Hindlimb muscle (tissue), 1 donor: ENCODE measurements at places on chromosomes 1 and 21.

GRCh38 chr1:7863756-7864328 lies 11.0 kb upstream of the UTS2 start:
- DNase-seq, result no peak

DNA sequence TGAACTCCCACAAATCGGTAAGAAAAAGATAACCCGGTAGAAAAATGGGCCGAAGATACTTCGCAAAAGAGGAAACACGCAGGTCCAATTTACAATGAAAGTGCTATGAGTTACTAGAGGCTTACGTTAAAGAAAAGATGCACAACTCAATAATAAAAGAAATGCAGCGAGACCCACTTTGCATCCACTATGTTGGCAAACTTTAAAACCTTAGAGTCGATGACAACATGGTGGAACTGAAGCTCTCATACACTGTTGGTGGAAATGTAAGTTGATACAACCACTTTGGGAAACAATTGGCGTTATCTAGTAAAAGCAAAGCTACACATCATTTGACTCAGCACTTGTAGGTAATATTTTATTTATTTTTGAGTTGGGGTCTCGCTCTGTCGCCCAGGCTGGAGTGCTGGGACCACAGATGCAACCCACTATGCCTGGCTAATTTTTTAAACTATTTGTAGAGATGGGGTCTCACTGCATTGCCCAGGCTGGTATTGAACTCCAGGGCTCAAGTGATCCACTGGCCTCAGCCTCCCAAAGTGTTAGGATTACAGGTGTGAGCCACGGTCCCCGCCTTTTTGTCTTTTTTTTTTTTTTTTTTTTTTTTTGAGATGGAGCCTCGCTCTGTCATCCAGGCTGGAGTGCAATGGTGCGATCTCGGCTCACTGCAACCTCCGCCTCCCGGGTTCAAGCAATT lies 696 bp upstream of the GPATCH3 start:
- DNase-seq, result no peak

DNA sequence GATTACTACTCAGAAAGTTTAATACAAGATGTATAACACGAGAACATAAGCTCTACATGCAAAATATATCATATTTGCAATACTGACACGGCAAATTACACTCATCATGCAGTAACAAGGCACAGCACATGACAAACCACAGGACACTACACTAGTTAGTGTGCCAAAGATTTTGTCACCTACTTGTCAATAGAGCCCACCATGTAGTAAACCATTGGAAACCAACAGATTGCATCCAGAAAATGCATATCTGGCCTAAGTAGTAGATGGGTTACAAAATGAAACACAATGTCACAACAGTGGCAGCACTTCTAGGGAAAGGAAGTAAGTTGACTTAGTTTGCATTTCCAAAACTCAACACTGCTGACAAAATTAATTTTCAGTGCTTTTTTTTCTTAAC lies 288.9 kb downstream of the KCNT2 start:
- no peak for DNase-seq

DNA sequence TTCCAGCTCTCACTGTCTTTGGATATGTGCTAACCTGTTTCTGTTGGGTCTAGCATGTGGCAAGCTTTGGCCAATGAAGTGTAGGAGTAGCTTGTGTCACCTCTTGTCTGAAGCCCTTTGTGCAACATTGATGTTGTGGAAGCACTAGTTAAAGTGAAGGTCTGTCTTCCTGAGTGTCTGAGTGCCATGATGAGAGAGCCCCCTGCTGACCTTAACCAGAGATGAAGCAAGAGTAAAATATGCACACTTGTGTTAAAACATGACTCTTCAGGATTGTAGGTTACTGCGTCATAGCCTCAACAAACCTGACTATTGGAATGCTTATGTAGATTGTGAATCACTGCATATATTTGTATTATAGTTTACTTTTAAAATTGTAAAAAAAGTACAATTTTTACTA lies 103.7 kb downstream of the NCAM2 start:
- no peak for DNase-seq

- DNase-seq, result no peak
These were observed 441.3 kb upstream of the DEPDC1 start for GRCh38 chr1:68938051-68938666.

GRCh38 chr21:41158026-41158425 lies 9.9 kb upstream of the BACE2 start:
- DNase-seq, result no peak

- DNase-seq, result no peak
These were observed 5.8 kb upstream of the ITGB2 start for GRCh38 chr21:44926331-44927101.

GRCh38 chr1:228280961-228281591 lies 73.2 kb downstream of the OBSCN start:
- DNase-seq, result no peak

DNA sequence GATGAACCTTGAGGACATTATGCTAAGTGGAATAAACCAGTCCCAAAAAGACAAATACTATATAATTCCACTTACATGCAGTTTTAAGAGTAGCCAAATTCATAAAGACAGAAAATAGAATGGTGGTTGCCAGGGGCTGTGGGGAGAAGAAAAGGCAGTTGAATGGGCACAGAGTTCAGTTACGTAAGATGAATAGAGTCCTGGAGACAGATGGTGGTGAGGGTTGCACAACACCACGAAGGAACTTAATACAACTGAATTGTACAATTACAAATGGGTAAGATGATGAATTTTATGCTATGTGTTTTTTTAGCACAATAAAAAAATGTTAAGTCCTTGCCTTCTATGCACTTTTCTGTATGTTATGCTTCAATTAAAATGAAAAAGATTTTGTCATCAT lies 66.6 kb downstream of the CD34 start:
- no peak for DNase-seq

- DNase-seq, result no peak
These were observed 5.9 kb downstream of the RGS16 start for GRCh38 chr1:182598296-182598695.
